ENCODE measurements at places on chromosomes 4 and X.

DNA sequence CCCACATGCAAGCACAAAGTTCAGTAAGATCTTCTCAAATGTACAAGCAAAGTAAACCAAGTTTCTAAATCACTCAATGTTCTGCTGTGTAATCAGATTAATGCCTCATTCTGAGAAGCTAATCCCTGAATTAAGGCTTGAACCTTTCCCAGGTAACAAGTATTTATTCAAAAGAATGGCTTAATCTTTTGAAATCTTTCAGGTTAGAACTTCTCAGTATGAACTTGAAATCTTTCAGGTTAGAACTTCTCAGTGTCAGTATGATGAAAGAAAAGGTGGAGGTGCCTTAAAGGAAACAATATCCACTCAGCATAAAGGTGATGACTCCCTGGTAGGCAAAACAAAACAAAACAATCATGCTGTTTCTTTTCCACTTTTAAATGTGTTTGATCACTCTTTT, 29.0 kb downstream of the TMPRSS11B start:
- no peak for DNase-seq

GRCh38 chrX:154799556-154800348, 5.5 kb downstream of the MPP1 start:
- DNase-seq, result no peak

GRCh38 chrX:57643698-57644097, 36.4 kb downstream of the NLRP2B start:
- no peak for DNase-seq

- DNase-seq, result no peak
Measured at GRCh38 chr4:123477711-123478209, 81.2 kb downstream of the SPRY1 start.

GRCh38 chr4:114286262-114286810, 306.9 kb upstream of the ARSJ start:
- DNase-seq, result no peak

- DNase-seq, result no peak
Measured at GRCh38 chr4:171875291-171875690, 62.1 kb downstream of the GALNTL6 start.

GRCh38 chrX:6852869-6853268, 294.6 kb upstream of the STS start:
- no peak for DNase-seq

- no peak for DNase-seq
Measured at GRCh38 chrX:78922754-78923153, 22.4 kb upstream of the P2RY10 start.

DNA sequence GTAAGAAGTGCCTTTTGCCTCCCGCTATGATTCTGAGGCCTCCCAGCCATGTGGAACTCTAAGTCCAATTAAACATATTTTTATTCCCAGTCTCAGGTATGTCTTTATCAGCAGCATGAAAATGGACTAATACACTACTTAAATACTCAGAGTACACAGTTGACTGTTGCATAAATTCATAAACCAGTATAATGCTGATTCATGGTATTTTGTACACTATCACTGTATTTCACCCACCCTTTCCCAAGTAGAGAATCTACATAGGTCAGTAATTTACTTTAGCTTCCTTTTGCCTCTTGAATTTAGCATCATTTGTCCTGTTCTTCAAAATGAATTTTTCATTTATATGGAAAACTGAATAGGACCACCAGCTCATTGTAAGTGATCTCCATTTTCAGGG, 58.3 kb upstream of the FHDC1 start:
- DNase-seq, result no peak

DNA sequence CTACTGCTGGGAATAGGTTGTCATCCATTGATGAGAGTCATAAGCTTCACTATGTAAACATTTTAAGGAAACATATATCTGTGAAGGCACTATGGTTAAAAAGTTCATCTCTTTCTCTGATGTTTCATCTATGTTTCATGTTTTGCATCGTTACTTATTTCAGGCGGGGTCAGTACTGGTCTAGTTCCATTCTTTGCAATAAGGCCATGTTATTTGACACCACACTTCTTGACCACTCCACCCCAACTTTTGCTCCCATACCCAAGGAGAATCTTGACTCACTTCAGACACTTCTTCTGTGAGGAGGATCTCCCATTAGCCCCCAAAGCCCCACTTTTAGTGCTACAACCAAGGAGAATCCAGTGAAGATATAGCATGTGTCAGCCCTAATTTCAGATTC, 119.4 kb downstream of the GRIA3 start:
- DNase-seq, result no peak

DNA sequence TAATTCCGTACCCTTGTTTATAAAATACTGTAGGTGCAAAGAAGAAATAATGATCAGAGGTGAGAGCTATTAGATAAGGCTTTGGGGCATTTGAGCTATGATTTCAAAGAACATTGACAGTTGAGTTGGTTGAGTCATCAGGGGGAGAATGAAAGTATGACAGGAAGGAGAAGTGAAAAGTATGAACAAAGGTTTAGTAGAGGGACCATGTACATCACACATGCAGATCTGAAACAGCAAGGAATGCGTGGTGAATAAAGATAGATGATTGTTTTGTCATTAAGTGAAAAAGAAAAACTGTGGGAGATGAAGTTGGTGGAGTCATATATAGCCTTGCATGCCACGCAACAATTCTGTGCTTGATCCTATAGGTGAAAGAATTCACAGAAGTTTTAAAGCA, 163.1 kb downstream of the ARAP2 start:
- no peak for DNase-seq

DNA sequence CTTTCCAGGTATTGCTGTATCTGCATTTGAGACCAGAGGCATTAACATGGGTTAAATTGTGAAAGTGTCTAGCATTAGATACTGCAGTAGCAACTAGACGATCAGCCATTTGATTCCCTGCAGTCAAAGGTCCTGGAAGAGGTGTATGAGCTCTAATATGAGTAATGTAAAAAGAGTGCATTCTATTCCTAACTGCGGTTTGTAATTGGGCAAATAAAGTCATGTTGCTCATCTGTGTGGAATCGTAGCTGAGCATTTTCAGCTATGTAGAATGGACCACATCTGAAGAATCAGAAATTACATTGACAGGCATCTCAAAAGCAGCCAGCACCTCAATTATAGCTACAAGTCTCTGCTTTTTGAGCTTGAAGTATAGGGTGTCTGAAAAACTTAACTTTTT, 157.6 kb downstream of the ZNF518B start:
- no peak for DNase-seq

DNA sequence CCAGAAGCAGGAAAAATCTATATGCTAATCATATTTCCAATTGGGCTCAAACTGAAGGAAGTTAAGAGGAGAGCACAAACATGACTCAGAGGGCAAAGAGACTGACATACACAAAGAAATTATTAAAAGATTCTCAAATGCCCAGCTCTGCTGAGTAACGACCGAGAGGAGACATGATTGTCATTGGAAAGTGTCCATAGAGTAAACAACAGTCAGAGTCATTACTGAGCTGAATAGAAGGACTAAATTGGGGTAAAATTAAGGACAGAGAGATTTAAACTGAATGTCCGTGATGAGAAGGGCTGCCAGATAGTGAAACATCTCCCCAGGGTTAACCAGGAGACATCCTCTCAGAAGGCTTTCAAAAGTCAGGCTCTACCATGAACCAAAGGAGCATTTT, 111.2 kb upstream of the GALNT7 start:
- DNase-seq, result no peak

GRCh38 chrX:131778269-131779218, 234.7 kb downstream of the OR13H1 start:
- no peak for DNase-seq

GRCh38 chrX:107626481-107626880, 1.8 kb upstream of the PRPS1 start:
- no peak for DNase-seq

DNA sequence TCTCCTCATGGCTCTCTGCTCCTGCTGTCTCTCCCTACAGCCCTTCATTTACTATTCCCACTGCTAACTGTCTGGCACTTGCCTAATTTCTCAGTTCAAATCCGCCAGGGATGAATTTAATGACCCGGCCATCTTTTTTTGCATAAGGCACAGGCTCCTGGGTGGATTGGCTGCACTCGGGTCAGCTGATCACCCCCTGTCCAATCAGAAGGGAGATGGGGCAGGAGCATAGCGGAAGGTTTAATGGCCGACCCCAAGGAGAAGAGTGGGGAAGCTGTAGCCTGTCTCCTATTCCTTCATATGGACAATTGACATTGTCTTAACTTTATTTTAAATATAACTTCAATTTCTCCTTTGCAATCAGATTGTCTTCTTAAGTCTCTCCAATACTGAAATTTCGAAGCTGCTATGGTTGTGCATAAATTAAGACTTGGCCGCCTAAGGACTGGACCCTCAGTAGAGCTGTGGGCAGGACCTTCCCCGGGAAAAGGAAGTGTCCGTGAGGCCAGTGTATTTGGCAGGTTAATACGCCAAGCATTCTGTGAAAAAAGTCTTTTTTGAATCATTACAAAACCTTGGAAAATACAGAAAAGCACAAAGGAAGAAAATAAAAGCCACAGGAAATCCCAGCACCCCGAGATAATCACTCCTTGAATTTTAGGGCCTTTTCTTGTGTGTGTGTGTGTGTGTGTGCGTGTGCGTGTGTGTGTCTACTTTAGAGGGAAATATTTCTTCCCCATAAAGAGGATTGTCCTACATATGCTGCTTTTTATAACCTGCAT, 55.5 kb downstream of the SMIM20 start:
- DNase-seq, result no peak

GRCh38 chr4:183249854-183250253, 70.2 kb downstream of the CLDN22 start:
- DNase-seq, result no peak

GRCh38 chr4:52358366-52358765, 300.7 kb downstream of the USP46 start:
- DNase-seq, result no peak

- DNase-seq, result no peak
Measured at GRCh38 chr4:91113130-91113706, 986.0 kb downstream of the CCSER1 start.

GRCh38 chr4:8350841-8351461, 81.4 kb downstream of the HTRA3 start:
- no peak for DNase-seq

- DNase-seq, result no peak
Measured at GRCh38 chr4:139319571-139319970, 17.3 kb upstream of the NDUFC1 start.

DNA sequence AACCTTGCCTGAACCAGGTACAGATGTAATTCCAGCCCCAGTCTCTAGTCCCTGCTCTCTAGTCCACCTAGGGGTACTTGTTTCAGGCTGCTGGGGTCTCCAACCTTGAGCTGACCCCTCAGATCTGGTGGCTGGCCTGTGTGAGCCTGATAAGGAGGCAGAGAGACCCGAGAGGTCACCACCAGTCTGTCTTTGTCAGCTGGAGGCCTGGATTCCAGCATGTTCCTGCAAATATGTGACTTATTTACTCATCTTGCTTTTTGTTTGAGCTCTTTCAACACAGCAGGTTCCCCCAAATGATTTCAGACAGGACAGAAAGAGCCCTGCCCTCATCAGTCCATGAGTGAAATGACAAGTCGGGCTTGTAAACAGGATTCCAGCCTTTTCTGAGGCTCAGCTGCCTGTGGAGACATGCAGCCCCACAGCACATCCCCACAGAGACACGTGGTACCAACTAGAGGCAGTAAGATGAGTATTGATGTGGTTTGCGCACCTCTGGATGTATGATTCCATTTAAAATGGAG, 37.5 kb upstream of the STK26 start:
- no peak for DNase-seq

- no peak for DNase-seq
Measured at GRCh38 chrX:63735882-63736281, 49.1 kb downstream of the ARHGEF9 start.

GRCh38 chrX:141935645-141936044, 32.0 kb downstream of the MAGEC1 start:
- DNase-seq, result no peak

DNA sequence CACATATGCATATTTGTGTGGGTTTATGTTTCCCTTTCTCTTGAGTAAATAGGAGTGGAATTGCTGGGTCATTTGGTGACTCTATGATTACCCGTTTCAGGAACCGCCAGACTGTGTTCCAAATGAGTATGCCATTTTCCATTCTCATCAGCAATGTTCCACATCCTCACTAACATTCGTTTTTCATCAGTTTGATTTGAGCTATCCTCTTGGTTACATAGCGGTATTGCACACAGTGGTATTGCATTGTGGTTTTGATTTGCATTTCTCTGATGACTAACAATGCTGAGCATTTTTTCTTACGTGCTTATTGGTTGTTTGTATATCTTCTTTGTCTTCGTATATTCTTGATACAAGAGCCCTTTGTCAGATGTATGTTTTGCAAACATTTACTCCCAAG, 218.0 kb upstream of the AMOT start:
- DNase-seq, result no peak

GRCh38 chr4:150283689-150284088, 205.4 kb downstream of the DCLK2 start:
- no peak for DNase-seq

GRCh38 chrX:11629593-11630211, 36.0 kb downstream of the ARHGAP6 start:
- DNase-seq, result no peak

GRCh38 chrX:40248822-40249221, 151.1 kb upstream of the BCOR start:
- DNase-seq, result no peak

DNA sequence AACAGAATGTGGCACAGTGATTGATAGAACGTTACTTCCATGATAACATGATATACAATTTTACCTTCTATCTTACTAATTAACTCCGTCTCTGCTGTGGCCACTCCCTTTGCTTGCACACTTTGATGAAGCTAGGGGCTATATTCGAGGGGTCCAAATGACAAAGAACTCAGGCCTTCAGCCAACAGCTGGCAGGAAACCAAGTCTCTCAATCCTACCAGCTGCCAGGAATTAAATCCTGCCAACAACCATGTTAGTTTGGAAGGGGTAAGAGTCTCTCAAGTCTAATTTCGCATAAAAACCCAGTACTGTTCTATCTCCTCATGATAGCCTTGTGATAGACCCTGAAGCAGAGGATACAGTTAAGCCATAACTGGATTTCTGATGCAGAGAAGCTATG, 1122.9 kb upstream of the PCDH10 start:
- no peak for DNase-seq

GRCh38 chr4:41661442-41662076, 87.0 kb downstream of the PHOX2B start:
- DNase-seq, result peak; percentile 7

DNA sequence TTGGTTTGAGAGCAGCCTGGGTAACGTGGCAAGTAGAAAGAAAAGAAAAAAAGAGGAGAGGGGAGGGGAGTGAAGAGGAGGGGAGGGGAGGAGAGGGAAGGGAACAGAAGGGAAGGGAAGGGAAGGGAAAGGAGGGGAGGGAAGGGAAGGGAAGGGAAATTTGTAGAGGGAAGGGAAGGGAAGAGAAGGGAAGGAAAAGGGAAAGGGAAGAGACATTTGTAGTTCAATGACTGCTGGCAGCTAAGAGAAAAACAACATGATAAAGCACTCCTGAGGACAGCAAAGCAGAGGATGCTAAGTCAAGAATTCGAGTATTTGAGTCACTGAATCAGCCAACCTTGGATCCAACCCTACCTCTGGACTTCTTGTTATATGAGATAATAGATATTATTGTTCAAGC, 38.2 kb upstream of the BMP2K start:
- DNase-seq, result no peak

DNA sequence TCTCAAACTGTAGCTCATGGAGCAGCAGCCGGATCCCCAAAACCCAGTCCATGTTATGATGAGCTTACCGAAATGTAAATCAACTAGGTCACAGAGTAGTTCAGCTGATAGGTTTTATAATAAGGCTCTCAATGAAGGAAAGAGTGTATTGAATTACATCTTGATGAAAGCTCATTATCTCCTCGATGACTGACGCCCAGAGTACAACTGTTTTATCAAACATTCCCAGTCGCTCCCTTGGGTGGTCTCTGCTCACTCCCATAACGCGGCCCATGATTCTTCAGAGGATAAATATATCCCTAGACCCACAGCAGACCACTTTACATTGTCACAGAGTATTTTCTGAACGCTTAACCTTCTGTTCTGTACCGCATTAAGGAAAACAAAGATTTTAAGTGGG, 452.3 kb upstream of the GALNT7 start:
- DNase-seq, result no peak

Data from stimulated activated CD4-positive, alpha-beta T cell treated with anti-CD3 and anti-CD28 coated beads, Interleukin-15, amount 100 ng/mL, for 1 hour (primary cell).